ENCODE measurements at places on chromosomes 5 and 9. TPM values are rescaled to one million over a fixed set of nuclear protein-coding genes. Genes with fewer than 3 reads are reported as not detected.

GRCh38 chr9:108671176-108671575 is 184.6 kb downstream of the ACTL7B start:
- no peak for DNase-seq

DNA sequence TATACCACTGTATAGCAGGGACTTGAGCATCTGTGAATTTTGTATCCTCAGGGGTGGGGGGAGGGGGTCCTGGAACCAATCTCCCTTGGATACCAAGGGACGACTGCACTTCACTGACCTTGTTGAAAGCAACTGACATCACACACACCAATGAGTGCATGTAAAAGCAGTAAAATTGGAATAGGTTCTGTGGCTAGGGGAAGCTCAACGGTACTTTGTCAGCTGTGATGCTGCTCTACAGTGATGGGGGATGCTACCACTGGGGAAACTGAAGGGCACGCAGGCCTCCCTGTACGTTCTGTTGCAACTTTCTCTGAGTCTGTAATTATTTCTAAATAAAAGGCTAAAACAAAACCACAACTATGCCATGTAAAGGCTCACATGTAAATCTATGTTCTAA is 47.0 kb upstream of the RETREG1 start:
- DNase-seq: no peak

GRCh38 chr5:154756009-154756867 is 1.1 kb downstream of the LARP1 start:
- DNase-seq: peak; percentile 91

RPL7A gene
- 1,750 TPM for total RNA-seq

CCNJL gene
- total RNA-seq: 24.9 TPM

GRCh38 chr5:154002093-154002492 is 36.6 kb downstream of the FAM114A2 start:
- no peak for DNase-seq

GRCh38 chr9:115350548-115350947 is 232.6 kb upstream of the TNC start:
- no peak for DNase-seq

NTRK2 gene
- total RNA-seq: 22.7 TPM

- DNase-seq: no peak
These were observed 50.9 kb downstream of the AP3B1 start for GRCh38 chr5:78243639-78244038.

ABO gene
- total RNA-seq: 2.5 TPM

- no peak for DNase-seq
These were observed 105.5 kb upstream of the ZNF462 start for GRCh38 chr9:106757514-106757913.

GPR150 gene
- not detected for total RNA-seq

SLC34A3 gene
- not detected for total RNA-seq

DNA sequence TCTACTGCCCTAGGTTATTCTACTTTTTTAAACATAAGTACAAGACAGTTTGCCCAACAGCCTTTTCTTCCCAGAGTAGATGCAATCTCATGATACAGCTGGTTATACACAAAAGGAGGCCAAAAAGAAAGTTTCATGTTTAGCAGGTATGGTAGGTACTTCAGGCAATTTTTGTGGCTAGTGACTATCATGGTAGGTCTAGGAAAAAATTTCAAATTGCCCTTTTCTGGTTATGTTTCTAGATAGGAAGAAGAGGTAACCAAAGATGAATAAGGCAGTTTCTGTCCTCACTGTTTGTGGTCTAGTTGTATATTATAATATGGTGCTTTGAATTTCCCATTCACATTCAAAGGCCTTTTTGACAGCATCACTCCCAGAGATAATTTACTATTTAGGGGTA is 19.7 kb downstream of the MEGF9 start:
- DNase-seq: no peak

- DNase-seq: peak; percentile 90
These were observed 49.0 kb downstream of the PSD2 start for GRCh38 chr5:139844472-139845145.

GRCh38 chr5:140927228-140927573 is 1.1 kb downstream of the PCDHAC1 start:
- no peak for DNase-seq

EMB gene
- total RNA-seq: 56.2 TPM

GRCh38 chr5:174832025-174832424 is 107.6 kb downstream of the MSX2 start:
- DNase-seq: no peak

- no peak for DNase-seq
These were observed 22.5 kb upstream of the FAM120AOS start for GRCh38 chr9:93475856-93476255.

DNA sequence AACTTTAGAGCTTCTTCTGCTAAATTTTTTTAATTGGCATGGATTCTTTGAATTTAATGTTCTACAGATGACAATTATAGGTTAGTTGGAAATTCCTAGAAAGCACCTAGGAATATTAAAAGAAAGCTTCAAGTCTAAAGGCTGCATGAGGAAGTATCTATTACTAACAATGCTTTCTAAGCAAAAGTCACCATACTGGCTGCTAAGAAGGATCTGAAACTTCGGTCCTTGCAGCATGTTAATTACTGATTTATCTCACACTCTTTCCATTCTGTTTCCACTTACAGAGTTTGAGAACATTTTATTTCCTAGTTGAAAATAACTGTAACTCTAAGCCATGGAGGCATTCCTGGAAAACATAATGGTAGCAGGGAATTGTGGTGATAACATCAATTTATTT is 8.4 kb downstream of the SEMA6A start:
- DNase-seq: no peak

PHF24 gene
- total RNA-seq: 0.26 TPM

SAPCD2 gene
- total RNA-seq: 3.4 TPM

DNA sequence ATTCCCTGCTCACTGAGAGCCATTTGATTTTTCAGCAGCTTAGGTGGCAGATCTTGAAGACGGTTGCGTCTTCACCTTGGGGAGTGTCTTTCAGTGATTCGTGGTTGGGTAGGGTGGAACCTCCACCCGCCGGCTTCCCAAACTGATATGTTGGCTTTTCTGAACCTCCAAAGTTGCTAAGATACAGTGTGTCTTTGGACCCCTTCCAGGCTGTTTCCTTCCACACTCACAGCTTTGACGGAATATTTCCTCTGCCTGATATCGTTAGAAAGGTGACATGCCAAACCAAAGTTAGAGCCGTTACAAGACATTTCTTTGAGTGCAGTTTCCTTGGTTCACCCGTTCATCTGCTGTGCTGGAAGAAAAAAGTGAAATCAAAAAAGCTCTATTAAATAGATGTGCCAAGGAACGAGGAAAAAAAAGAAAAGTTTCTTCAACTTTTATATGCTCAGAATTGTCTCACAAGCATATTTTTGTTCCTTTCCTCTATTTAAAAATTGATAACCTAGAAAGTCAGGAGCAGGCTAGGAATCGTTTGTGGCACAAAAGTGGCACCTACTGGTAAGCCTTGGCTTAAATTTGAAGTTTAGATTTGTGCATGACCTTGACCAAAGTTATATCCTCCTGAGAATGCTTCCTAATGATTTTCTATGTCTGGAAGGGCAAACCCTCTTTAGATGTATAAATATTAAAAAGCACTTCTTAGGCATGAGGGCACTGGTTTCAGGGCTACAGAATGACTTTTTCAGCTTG is 270.7 kb upstream of the WWC1 start:
- DNase-seq: no peak

DNA sequence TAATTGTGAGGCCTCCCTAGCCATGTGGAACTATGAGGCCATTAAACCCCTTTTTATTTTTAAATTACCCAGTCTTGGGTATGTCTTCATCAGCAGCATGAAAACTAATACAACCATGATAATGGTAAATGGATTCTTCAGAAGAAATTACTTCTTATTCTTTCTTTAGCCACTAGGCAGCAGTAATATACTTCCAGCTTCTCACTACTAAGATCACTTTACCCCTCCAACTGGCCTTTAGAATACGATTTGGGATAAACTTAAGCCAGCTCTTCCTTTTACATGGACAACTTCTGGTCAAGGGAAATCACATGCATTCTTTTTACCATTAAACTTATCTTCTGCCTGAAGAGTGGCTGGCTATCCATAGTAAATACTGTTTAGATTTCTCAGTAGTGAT is 355.4 kb downstream of the MAN2A1 start:
- no peak for DNase-seq

OBP2B gene
- total RNA-seq: not detected

- DNase-seq: no peak
These were observed 153.2 kb downstream of the MACROH2A1 start for GRCh38 chr5:135245521-135246499.

CATSPER3 gene
- total RNA-seq: 0.40 TPM

- no peak for DNase-seq
These were observed 1571.3 kb downstream of the MAT2B start for GRCh38 chr5:165076686-165077085.

- no peak for DNase-seq
These were observed 114.9 kb downstream of the TRIO start for GRCh38 chr5:14257995-14258403.

MCTP1 gene
- 57.2 TPM for total RNA-seq

PCDHB11 gene
- total RNA-seq: 3.0 TPM

TICAM2 gene
- total RNA-seq: 7.9 TPM

- no peak for DNase-seq
These were observed 176.9 kb downstream of the PALM2AKAP2 start for GRCh38 chr9:109956717-109957440.

PCA3 gene
- not detected for total RNA-seq

LCN15 gene
- total RNA-seq: not detected

DNA sequence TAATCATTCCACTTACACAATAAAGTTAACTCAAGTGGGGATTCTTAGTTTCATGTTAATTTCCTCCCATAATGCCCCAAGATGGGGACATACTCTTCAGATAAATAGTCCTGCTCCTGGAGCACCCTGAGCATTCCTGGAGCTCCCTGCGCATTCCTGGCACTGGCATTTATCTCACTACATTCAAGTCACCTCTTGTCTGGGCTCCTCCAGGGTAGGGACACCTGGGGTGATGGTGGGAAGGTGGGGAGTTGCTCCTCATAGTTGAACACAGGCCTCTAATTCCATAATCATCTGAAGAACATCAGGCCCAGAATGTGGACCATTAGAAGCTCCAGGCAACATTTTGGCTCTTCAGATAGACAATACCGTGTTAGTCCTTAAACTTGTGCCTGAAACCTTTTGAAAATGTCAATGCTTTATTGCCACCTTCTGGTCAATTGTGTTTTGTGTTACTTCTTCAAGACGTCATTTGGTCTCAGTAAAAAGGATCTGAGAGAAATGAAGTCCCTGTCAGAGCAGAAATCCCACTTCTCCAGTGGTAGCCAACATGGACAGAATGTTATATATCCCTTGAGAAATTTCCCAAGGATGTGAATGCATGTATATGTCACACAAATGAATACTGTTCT is 14.2 kb upstream of the AGGF1 start:
- DNase-seq: no peak

DNA sequence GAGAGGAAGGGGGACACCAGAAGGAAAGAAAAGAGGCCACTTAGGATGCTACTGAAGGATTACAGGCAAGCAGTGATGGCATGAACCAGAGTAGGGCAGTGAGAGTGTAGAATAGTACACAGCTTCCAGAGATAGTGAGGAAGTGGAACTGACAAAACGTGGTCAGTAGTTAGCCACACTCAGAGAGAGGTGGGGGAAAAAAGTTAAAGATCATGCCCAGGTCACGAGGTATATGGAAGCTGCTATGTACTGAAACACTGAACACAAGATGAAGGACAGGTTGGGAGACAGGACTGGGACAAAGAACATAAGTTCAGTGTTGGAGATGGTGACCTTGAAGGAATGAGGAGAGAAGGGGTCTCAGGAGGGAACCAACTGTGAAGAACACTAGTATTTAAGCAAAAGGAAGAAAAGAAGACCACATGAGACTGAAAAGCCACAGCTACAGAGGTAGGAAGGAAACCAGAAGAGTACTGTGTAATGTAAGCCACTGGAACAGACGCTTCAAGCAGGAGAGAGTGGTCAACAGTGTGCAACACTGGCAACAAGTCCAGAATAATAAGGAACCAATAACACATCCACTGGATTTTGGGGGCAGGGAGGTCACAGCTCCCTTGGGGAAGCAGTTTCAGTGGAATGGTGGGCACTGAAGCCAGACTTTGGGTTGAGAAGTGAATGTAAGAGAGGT is 45.5 kb downstream of the ELL2 start:
- no peak for DNase-seq

CLIC3 gene
- total RNA-seq: 6.1 TPM

GRCh38 chr9:97983589-97984187 is 547 bp downstream of the ANP32B start:
- peak; percentile 93 for DNase-seq

- no peak for DNase-seq
These were observed 102.9 kb downstream of the C9orf152 start for GRCh38 chr9:110105107-110105506.

FOXD4L5 gene
- not detected for total RNA-seq

DNA sequence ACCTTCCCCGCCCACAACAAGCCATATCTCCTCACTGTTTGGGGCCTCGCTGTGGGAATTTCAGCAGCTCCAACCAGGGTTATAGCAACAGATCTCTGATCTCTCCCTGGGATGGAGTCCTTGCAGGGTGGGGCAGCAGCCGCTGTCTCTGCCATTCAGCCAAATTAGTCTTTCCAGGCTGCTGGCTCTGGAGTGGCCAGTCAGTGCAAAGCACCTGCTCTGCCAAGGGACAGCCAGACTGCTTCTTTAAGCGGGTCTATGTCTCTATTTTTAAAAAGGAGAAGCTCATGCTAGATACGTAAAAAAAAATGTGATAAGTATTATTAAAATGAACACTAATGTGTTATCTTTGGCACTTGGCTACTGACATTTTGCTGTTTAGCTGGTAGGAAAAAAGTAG is 380.2 kb downstream of the CDH10 start:
- DNase-seq: no peak

DNA sequence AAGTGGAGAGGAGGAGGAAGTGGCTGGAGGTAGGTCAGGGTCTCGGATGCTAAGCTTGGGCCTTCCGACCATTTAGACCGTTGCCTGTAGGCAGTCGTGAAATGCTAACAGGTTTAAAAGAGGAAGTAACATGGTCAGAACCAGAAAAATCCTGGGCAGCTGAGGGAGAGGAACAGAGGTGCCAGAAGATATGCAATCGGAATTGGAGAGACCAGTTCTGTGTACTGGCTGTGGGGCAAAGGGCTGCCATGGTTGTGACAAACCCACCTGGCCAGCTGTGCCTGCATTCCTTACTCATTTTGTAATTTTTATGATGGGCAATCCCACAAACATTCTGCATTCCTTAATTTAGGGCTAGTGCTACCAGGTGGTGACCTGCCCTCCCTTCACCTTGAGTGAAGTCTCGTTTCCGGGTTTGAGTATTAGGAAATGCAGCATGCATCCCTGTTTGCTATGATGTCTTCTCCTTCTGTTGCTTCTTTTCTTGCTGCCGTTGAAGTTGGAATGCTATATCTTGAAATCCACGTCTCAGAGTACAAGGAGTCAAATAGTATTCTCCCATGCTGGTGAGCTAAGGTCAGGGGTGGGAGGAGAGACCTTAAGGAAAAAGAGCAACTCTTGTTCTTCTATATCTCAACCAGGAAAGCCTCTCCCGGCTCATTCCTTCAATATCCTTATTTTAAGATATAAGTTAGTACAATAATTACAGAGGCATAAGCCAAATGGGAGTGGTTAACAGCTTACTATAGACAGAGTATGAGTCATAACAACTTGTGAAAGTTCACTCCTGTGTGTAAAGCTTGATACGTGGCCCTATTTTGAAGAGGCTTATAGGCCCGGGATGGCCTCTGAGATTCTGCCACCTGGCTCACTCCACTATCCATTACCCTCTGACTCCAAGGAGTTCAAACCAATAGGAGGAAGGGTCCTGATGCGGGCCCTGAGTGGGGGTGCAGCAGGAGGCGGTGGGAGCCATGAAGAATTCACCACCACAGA is 37.0 kb downstream of the B4GALT1 start:
- DNase-seq: peak; percentile 57

TRPM6 gene
- total RNA-seq: 0.59 TPM

- no peak for DNase-seq
These were observed 301.2 kb downstream of the PSAT1 start for GRCh38 chr9:78598120-78598519.

All from spleen (tissue), 13 donors.